Endothelial cell (in vitro differentiated cells): ENCODE measurements at places on chromosomes 5 and 9. TPM values are rescaled to one million over a fixed set of nuclear protein-coding genes. Genes with fewer than 3 reads are reported as not detected.

GRCh38 chr9:12849486-12850003 lies 74.7 kb downstream of the LURAP1L start:
- DNase-seq: no peak
- no peak overlapping the region for H3K27ac ChIP-seq
- H3K4me1 ChIP-seq: no peaks in the 10 kb centered on the region
- no peaks in the 10 kb centered on the region for H3K27me3 ChIP-seq

DNA sequence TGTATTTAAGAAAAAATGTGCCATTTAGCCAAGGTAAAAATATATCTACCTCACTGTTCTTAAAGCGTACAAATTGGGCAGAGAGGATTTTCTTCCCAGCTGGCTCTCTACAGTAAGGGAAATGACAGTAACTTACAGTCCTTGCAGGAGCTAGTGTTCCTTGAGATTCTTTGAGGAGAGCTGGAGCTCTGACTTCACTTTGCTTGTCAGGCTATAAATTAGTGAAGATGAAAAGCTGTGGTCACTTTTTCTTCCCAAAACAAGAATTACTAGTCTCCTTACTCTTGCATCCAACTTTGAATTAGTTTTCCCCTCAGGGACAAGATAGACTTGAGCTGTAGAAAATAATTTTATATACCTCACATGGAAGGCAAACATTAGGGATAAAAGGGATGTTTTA lies 129.9 kb downstream of the ZSWIM6 start:
- H3K27ac ChIP-seq: no peak overlapping the region
- peaks cover 4% of the 10 kb centered on the region for H3K27me3 ChIP-seq
- H3K4me3 ChIP-seq: no peak overlapping the region
- no peak for DNase-seq
- H3K36me3 ChIP-seq: no peaks in the 10 kb centered on the region

DNA sequence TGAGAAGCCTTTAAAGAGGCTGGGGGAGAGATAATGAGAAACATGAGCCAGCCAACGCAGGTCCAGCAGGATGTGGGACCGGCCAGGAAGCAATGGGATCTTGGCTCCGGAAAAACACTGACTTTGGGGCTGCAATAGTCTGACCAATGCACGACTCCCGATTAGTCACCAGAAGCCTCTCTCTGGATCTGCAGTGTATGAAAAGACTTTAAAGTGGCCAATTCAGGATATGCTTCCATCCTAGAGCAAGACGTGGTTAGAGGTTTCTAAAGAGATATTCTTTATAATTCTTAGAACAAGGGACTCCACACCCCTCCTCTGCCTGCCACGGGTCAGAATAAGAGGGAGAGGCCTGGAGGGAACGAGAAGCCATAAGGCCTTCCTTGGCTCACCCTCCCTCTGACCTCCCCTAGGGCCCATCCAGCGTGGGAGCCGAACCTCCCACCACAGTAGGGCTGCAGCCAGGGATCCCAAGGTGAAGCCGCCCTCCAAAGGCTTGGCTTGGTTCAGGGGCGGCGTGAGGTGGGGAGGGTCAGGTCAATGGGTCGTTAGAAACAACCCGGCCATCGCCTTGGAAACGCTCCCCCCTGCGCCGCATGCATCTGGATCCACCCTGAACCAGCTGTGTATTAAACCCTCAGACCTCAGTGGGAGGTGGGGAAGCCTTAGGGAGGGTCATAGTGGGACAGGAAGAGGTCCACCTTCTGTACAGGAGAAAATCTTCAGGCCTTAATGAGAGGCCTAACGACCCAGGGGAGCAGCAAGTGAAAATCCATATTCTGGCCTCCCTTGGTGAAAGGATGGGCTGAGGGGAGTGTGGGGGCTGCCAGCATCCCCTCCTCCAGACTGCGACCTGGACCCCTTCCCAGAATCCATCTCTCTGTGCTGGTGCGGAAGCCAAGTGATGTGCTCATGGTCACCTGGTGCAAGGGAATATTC lies 11.1 kb downstream of the FGF1 start:
- H3K36me3 ChIP-seq: no peaks in the 10 kb centered on the region
- H3K27me3 ChIP-seq: peaks cover 5% of the 10 kb centered on the region
- no peak for DNase-seq
- peaks cover 7% of the 10 kb centered on the region for H3K4me1 ChIP-seq
- H3K27ac ChIP-seq: no peak overlapping the region

DNA sequence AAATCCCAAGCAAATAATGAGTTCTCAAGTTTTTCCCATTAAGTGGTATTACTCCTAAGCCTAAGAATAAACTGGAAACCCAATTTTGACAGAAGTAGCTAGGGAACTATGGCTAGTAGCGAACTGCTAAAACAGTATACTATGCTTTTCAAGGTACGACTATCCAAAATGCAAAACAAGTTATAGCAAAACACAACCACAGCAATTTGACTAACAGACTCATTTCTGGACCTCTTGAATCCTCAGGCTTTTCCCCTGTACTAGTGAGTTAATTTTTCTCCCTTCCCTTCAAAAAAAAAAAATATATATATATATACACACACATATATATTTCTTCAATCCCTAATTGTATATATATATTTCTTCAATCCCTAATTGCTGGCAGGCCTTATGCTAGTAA lies 7.3 kb downstream of the FBXW11 start:
- peaks cover 3% of the 10 kb centered on the region for H3K36me3 ChIP-seq
- H3K4me3 ChIP-seq: no peak overlapping the region
- H3K27me3 ChIP-seq: peaks cover 4% of the 10 kb centered on the region
- peaks cover 50% of the 10 kb centered on the region for H3K4me1 ChIP-seq
- DNase-seq: no peak

DNA sequence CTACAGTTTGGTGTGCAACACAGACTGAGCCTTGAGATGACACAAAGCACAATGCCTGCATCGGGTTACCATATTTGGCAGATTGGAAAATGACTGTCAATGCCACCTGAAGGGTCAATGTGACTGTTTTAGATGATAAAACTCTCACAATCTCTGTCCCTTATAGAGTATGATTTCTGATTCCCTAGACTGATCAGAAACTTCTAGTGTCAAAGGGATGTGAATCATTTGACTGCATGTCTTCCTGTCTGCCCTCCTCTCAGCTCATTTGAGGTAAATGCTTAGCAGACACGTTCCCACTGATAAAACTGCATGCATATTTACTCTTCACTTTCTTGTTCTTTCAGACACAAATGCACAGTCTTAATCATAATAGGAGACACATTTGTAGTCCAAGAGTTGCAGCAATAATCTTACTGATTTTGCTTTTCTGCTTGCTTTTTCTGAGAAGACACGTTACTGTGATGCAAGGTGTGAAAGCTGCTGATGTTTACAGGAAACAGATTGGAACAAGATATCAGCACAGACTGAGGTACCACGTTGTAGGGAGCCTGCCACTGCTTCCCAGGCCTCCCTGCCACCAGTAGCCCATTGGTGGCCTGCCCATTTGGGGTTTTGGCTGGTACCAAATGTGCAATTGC lies 77.8 kb downstream of the GCNT4 start:
- H3K36me3 ChIP-seq: no peaks in the 10 kb centered on the region
- H3K4me1 ChIP-seq: no peaks in the 10 kb centered on the region
- no peak overlapping the region for H3K4me3 ChIP-seq
- no peak overlapping the region for H3K27ac ChIP-seq

- peaks cover 11% of the 10 kb centered on the region for H3K36me3 ChIP-seq
- H3K27me3 ChIP-seq: peaks cover 7% of the 10 kb centered on the region
- no peak overlapping the region for H3K4me3 ChIP-seq
- DNase-seq: no peak
- peaks cover 33% of the 10 kb centered on the region for H3K4me1 ChIP-seq
- H3K27ac ChIP-seq: peak overlapping the region; percentile 78
Measured at GRCh38 chr9:136239135-136239982, 6.3 kb downstream of the QSOX2 start.

- peaks cover 8% of the 10 kb centered on the region for H3K4me1 ChIP-seq
- peaks cover 4% of the 10 kb centered on the region for H3K36me3 ChIP-seq
- no peak overlapping the region for H3K4me3 ChIP-seq
- no peak overlapping the region for H3K27ac ChIP-seq
Measured at GRCh38 chr9:88538311-88539085, 3.5 kb downstream of the NXNL2 start.

IL5 gene
- total RNA-seq: not detected
